COR-L47 (cell line): ENCODE measurements at places on chromosomes 5 and 9.

DNA sequence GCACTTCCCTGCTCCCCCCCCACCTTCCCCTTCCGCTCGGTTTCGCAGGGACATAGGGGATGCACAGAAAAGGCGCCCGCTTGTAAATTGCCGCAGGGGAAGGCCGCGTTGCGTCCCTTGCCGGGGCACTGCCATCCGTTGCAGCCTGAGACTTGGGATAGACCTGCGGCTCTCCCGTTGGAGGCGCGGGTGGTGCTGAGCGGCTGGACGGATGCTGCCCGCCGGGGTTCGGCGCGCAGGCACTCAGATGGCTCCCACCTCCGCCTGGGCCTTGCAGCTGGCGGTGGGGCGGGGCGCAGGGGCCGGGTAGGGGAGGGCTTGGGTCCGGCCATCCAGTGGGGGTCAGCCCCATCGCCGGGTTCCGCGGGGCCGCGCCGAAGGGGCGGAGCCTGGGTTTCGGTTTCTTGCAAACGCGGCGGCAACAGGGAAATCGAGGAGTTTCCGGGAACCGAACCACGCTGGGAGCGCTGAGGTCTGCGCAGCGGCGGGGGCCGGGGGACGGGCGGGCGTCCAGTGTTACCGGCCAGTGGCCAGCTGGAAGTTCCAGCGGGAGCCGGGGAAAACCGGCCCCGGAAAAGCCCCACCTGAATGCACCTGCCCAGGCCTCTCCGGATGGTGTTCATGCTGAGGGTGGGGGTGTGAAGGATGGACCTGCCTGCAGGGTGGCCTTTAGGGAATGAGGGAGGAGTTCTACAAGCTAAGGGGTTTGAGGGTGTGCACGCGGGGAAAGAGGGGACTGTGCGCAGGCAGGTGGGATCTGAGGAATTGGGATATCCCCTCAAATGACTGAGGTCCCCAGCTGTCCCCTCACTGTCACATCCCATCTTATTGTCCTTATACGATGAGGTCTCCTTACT, 6.3 kb upstream of the IRF1 start:
- DNase-seq, result peak; percentile 70

GRCh38 chr9:16521868-16522411, 348.5 kb downstream of the BNC2 start:
- DNase-seq, result no peak

GRCh38 chr5:15904899-15905830, 274.4 kb downstream of the MARCHF11 start:
- DNase-seq, result no peak

DNA sequence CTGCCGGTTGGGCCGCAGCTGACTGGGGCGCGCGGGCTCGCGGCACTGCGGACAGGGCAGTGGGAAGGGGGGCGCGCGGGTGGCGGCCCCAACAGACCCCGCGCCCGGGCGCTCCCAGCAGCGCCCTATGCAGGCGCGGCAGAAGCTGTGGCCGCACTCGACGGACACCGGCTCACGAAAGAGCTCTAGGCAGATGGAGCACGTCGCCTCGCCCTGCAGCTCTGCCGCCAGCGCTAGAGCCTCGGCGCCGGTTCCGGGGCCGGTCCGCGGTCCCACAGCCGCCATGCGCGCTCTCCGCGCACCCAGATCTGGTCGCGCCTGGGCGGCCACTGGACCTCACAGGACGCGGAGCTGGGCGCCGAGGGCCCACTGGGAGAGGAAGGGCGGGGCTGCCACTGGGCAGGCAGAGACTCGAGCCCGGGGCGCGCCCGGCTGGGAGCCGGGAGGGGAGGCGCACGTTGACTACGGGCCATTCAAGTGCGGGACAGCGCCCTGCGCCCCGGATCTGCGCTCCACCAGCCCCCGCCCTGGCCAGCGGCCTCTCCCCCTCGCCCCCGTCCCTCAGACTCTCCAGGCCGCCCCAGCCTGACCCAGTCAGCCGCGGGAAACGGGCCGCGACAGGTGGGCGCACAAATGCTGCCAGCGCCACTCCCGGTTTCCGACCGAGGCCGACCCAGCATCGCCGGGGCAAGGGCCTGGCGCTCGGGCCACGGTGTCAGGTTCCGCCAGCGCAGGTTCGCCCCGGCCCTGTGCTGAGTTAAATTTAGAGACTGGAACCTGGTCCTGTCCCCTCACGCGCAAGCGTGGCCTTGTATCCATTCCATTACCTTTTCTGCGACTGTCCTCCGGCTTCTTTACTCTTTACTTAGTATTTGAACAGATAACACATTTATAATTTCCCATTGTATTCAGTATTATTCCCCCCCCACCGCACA, at the start of gene TRIM7:
TSS of gene TRIM7 (minus strand) at position 371 of the 935 bp plus-strand sequence. CDS start at position 285, 86 bp downstream.
- no peak for DNase-seq

- no peak for DNase-seq
Observed at GRCh38 chr5:10439692-10440091, 2.0 kb upstream of the ROPN1L start.

DNA sequence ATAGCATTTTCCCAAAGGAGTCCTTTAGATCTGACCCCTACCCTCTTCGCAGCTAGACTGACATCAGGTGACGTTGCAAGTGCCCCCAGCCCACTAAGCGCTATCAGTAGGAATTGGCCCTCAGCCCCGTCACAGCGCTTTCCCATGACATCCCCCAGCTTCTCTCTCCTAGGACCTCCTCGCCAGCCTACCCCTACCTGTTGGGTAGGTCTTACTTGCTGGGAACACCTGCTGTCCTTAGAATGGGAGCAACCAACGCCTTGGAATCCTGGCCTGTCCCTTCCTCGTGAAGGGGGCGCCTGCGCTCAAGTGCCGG, 584 bp upstream of the PIP5K1B start:
- no peak for DNase-seq

DNA sequence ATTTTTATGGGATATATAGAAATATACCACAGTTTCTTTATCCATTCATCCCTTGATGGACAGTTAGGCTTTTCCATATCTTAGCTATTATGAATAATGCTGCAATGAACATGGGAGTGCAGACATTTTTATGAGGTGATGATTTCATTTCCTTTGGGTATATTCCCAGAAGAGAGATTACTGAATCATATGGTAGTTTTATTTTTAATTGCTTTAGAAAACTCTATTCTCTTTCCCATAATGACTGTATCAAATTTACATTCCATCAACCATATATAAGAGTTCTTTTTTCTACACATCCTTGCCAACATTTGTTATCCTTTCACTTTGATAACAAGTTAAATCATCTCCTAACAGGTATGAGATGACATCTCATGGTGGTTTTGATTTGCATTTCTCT, 821.6 kb downstream of the TLE1 start:
- no peak for DNase-seq

GRCh38 chr5:125325488-125326149, 579.2 kb upstream of the ZNF608 start:
- DNase-seq, result peak; percentile 94

GRCh38 chr9:77531400-77531799, 116.7 kb downstream of the GNA14 start:
- no peak for DNase-seq

DNA sequence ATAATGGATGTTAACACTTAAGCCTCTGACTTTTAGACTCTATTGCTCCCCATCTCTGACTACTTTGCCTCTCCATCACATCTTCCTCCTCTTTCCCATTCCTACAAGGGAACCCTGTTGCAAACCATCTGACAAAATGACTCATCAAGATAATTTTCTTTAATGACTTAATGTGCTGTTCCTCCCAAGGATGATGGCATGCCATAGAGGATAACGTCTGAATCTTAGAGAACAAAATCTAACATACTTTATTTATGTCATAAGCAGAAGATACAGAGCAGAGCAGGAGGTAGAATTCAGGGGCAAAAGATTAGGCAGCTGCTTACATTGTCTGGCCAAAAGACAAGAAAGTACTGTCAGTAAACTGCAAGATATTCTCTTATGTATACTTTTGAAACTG, 76.8 kb downstream of the FGF10 start:
- DNase-seq, result no peak

GRCh38 chr9:113664181-113664875, 200.8 kb downstream of the RGS3 start:
- no peak for DNase-seq

GRCh38 chr5:160516696-160517530, 95.3 kb downstream of the PTTG1 start:
- DNase-seq, result no peak

GRCh38 chr5:16480821-16481538, 15.4 kb upstream of the ZNF622 start:
- DNase-seq, result peak; percentile 5

DNA sequence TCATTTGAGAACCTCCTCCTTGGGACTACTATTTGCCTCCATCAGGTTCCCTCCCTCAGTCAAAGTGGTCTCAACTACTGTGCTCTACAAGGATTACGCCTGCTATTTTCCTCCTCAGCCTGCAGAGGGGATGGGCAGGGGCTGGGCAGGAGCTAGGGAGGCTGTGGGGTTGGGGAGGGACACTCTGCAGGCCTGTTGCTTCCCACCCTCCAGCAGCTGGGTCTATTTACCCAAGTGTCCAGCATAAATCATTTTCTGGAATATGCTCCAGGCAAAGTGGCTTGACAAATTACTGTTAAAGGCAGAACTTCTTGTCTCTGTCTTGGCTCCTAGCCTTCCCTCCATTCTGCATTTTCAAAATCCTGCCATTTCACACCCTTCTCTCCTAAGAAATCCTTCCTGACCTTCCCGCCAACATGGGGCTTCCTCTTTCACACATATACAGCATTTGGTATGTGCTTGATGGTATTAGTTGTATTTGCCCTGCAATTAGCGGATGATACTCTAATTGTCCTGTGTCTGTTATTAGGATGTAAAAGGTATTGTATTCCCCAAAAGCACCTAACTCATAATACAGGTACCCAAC, 106.7 kb downstream of the EFNA5 start:
- no peak for DNase-seq

DNA sequence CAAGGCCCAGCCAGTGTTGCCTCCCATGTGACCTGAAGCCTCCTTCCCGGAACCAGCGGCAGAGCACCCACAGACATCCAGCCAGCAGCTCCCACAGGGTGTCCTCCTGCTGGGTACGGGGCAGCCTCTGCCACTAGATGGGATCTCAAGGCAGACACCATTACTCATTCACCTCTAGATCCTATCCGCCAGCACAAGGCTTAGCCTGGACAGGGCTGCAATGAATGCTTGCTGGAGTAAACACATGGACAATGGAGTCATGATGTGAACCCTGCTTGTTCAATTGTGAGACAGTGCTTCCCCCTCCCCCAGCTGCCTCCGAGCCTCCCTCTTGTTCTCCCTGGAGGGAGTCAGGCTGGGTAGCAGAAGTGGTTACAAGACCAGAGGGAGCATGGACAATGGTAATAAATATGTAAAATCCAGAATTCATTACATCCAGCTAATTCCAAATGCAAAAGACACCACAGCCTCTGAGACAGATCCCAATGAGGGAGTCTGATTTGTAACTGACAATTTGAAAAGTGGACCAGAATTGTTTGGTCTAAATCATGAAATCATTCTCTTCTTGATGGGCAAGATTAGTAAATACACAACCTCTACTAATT, 132.0 kb downstream of the CRB2 start:
- no peak for DNase-seq

- DNase-seq, result peak; percentile 46
Observed at GRCh38 chr5:77337246-77337645, 126.8 kb downstream of the PDE8B start.

GRCh38 chr5:151706906-151707305, 20.2 kb upstream of the SPARC start:
- DNase-seq, result no peak

- no peak for DNase-seq
Observed at GRCh38 chr5:181203093-181203711, 1.8 kb downstream of the TRIM7 start.

- DNase-seq, result no peak
Observed at GRCh38 chr9:84652496-84653120, 16.9 kb upstream of the NTRK2 start.

DNA sequence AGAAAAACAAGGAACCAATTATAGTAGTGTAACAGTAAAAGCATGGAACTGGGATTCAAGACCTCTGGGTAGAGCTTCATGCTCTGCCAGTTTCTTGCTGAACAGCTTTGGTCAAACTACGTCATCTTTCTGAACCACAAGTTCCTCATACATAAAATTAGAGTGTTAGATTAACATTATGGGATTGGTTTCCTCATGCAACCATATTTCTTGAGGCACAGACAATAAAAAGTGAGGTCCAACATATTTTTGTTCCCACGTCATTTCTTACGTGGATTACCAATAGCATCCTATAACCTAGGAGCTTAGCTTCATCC, 354.8 kb downstream of the TMEM232 start:
- no peak for DNase-seq

DNA sequence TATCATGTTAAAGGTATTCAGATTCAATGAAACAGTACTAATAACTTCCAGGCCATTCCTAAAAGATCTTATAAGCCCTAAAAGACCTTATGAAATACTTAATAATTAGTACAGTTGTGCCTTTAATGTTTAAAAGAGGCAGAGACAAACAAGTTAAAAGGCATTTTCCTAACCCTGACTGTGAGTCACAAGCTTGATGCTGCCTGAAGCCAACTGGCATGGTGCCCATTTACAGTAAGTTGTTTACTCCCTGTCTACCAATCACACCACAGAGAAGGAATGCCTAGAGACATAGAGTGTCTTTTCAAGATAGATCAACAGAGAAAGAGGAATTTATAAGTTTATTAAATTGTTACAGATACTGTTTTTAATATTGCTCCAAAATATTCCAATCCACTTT, 47.8 kb downstream of the NR3C1 start:
- peak; percentile 48 for DNase-seq

GRCh38 chr5:26894719-26895263, 143.6 kb downstream of the CDH9 start:
- no peak for DNase-seq

DNA sequence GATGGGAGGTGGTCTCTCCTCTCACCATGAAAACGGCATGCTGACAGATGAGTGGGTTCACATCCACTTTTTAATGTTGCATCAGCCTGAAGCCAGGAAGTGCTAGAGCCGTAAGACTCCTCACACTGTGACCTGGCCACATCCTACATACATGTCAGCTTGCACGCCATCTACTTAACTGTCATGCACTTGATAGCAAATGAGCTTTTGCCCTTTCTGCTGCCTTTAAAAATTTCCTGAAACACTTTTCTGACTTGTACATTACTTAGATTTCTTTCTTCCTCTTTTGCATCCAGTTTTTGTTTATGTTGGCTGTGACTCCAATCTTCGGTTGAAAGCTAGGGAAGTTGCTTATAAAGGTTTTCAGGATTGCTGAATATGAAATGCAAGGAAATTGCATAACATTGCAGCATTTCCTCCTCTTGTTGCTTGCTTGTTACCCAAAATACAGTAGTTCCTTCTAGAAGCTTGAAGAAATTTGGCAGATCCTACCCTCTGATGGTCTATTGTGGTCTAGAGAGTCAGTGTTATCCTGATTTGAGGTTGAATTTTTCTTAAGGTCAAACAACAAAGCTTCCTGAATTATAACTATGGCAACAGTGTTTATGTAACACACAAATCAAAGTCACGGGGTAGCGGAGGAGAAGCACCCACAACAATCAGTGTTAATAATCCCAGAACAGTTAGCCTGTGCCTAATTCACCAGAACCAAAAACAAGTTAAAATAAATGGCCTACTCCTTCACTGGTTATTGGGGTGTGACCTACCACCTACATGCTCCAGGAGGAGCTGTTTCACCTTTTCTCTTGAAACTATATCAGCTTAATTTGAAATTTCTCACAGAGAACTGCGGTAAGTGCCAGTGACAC, 232.5 kb downstream of the ARHGAP26 start:
- peak; percentile 4 for DNase-seq

GRCh38 chr5:167557359-167557758, 734.1 kb upstream of the WWC1 start:
- DNase-seq, result no peak

GRCh38 chr9:20771729-20772128, 87.7 kb downstream of the FOCAD start:
- DNase-seq, result no peak
